Cerebellar nuclear complex (tissue), 1 donor: ENCODE measurements at places on chromosomes 13 and 19.

DNA sequence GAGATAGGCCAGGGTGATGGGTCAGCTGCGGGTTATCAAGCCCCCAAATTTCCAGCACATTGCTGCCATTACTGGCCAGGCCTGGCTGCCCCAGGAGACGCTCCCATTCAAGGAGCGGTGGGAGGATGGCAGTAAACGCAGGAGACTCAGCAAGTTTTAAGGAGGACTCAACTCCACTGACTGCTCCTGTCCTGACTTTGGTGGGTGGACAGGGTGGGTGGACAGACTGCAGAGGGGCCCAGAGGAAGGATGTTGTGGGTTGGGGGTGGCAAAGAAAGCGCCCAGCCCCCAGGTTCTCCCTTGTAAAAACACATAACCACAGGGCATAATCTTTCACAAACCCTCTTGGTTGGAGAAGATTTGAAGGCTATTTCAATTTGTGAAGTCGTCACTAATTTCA, 4.4 kb downstream of the GJB6 start:
- DNase-seq = no peak

GRCh38 chr13:40376867-40377535, 289.4 kb downstream of the FOXO1 start:
- DNase-seq = no peak

DNA sequence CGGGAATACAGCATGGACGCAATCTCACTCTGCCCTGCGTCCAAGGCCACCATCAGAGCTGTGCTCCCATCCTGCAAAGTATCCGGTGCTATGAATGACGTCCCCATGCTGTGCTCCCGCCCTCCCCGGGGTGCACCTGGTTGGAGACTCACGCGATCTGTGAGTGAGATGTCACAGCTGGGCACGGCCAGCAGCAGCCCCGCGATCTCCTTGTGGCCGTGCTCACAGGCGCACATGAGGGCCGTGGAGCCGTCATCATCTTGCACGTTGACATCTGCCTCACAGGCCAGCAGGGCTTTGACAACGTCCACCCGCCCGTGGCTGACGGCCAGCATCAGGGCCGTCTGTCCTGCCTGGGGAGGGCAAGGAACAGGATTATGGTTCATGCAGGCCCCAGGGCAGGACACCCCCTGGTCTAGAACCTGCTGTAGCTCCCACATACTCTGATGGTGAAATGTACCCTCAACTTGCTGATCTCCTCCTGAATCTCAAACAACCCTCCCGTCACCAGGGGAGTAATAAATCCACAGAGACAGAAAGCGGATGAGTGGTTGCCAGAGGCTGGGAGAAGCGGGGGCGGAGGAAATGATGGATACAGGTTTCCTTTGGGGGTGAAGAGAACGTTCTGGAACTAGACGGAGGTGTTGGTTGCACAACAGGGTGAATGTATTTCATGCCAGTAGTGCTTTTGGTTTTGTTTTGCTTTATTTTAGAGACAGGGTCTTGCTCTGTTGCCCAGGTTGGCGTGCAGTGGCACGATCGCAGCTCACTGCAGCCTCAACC, 14.5 kb upstream of the SPC24 start:
- DNase-seq = no peak

DNA sequence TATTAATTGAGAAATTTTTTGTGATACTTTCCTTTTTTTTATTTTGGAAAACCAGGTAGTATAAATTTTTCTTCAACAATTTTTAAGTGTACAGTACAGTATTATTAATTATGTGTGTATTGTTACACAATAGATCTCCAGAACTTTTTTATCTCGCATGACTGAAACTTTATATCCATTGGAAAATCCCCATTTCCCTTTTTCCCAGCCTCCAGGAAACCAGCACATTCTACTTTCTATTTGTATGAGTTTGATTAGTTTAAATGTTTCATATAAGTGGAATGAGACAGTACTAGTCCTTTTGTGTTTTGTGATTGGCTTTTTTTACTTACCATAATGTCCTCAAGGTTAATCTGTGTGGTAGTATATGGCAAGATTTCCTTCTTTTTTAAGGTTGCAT, 399.5 kb upstream of the ARGLU1 start:
- DNase-seq = no peak

DNA sequence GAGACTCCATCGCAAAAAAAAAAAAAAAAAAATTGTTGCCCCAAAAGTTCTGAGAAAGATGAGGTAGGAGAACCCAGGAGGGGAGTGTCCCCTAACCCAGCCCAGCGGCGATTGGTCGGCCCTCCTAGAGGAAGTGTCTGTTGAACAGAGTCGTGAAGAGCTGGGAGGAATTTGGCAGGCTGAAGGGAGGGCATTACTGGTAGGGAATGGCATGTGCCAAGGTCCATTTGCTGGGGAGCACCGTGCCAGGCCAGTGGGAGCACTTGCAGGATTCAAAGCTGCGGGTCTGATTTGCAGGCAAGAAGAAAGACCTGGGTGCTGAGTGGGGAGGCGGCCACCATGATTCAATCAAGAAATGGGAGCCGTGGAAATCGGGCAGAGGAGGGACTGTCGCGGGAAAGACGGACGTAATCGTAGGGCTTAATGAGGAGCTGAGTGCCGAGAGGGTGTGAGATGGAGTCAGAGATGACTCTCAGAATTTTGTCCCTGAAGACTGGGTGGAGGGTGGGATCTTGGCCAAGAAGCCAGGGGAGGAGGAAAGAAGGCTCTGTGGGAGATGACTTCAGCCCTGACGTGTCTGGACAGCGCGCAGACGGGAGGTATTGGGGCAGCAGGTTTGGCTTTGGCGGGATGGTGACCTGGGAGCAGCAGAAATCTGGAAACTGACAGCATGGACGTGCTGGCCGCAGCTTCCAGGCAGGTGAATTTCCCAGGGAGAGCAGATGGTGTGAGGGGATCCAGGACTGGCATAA, 15.4 kb downstream of the CERS4 start:
- DNase-seq = no peak

GRCh38 chr13:27396252-27396846, 28.1 kb upstream of the GTF3A start:
- no peak for DNase-seq
